T-helper 2 cell (primary cell): ENCODE measurements at places on chromosomes 4 and X.
A peak's percentile ranks its signal among the peaks of the same experiment; 100 is the strongest.

GRCh38 chr4:120266602-120267001 is 200.0 kb upstream of the MAD2L1 start:
- no peak for DNase-seq

- DNase-seq = peak; percentile 10
Measured at GRCh38 chr4:169810325-169811323, 52.9 kb upstream of the HPF1 start.

DNA sequence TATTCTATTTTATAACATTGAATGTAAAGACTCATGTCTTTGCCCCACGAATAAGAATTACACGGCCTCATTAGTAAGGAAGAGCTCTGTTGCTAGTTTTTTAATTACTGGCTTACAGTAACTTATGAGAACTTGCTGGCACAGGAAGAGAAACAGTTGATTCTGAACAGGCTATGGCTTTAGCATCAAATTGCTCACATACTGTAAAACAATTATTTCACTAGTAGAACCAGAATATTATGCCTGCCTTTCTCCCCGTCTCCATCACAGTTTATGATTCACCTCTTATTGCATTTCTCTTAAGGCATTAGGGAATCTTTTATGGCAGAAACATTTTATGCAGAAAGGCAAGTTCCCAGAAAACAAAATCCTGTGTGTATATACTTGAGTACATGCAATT is 126.1 kb downstream of the SPRY1 start:
- no peak for DNase-seq

DNA sequence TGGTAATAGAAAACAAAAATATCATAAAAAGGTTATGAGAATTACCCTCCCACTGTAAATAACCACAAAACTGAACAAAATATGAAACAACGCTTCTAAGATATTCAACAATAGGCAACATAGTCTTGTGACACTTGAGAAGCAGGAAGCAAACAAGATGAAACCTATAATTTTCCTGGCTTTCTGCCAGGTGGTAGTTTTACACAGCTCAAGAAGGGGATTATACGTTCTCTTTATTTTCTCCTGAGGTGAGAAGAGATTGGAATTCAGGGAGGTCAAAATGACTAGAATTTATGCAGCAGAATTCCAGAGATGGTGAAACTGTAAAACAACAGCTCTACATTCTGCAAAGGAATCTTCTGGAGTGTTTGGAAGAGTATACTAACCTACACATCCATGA is 186.0 kb downstream of the HHIP start:
- no peak for DNase-seq

GRCh38 chr4:86720508-86721068 is 126.5 kb downstream of the PTPN13 start:
- DNase-seq = no peak

GRCh38 chrX:120015145-120016067 is 62.1 kb downstream of the RHOXF2B start:
- no peak for DNase-seq

- DNase-seq = no peak
Measured at GRCh38 chr4:70365479-70365878, 4.9 kb downstream of the SMR3A start.

- DNase-seq = no peak
Measured at GRCh38 chrX:153380691-153381090, 20.5 kb downstream of the PNMA6E start.

GRCh38 chr4:71564775-71565174 is 219.1 kb downstream of the GC start:
- DNase-seq = no peak
